ENCODE measurements at places on chromosomes 4 and X. TPM values are rescaled to one million over a fixed set of nuclear protein-coding genes. Genes with fewer than 3 reads are reported as not detected.

AKAP14 gene
- total RNA-seq = not detected

P2RY10 gene
- total RNA-seq = 1.2 TPM

GRCh38 chr4:36244257-36245082 is at the start of gene ARAP2:
ARAP2 (minus strand) TSS chr4:36244514; CDS start chr4:36229486, 15,028 bp downstream.
- peak; percentile 82 for DNase-seq

TMEM255A gene
- 1.5 TPM for total RNA-seq

CCDC158 gene
- total RNA-seq = not detected

DNA sequence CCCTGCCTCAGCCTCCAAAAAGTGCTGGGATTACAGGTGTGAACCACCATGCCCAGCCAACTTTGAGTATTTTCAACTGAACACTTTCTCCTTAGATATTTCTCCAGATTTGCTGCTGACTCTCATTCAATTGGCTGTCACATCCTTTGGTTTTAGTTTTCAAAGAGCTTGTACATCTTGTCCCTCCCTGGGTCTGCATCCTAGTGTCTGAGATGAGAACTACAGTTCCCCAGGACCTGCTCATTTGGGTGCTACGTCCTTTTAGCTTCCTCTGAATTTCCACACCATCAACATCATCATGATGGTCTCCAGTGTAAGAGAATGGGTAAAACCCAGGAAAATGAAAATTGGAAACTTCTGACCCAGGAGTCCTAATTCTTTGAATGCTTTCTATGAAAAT is 312.9 kb downstream of the NLGN4X start:
- no peak for DNase-seq

- no peak for DNase-seq
Measured at GRCh38 chr4:28621591-28621990, 1761.0 kb downstream of the STIM2 start.

DNA sequence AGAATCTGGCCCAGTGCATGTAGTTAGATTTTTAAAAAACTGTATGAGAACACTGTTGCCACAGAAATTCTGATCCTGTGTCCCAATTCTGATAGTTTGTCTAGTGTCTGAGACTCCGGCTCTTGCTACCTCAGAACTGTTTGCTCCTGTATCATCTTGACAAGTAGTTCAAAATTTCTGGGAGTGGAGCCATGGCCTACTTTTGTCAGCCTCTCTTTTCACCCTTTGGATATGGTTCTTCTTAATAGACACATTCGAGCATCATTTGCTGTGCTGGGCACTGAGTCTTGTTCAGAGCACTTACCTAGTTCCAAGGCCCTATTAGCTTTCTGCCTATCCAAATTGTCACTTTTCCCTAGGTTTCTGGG is 46.9 kb downstream of the ATP10D start:
- DNase-seq = no peak

DNA sequence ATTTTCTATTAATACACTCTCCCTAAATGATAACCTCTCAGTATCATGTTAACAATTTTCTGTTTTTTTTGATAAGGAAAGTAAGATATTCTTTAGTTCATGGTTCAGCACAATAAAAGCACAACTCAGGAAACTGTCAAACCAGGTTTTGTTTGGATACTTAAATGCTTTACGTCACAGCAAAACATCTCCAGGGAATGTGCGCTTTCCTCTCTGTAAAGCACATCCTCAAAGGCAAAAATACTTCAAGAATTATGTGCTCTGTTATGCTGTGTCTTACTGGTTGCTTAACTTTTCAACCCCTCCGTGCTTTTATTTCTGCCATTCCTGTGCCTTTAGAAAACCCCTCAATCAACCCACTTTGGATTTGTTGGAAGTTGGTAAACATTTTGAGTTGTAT is 27.8 kb downstream of the SNX25 start:
- DNase-seq = no peak

TECRL gene
- total RNA-seq = not detected

- DNase-seq = no peak
Measured at GRCh38 chrX:132876523-132877338, 81.7 kb downstream of the HS6ST2 start.

Data from Peyer's patch (tissue), 4 donors.